ENCODE measurements at places on chromosomes 2 and 18.

- no peak for DNase-seq
Observed at GRCh38 chr2:95043300-95044093, 18.0 kb downstream of the MAL start.

GRCh38 chr2:124874219-124874618 is 849.1 kb downstream of the CNTNAP5 start:
- DNase-seq, result no peak

- DNase-seq, result no peak
Observed at GRCh38 chr18:77422974-77423867, 173.6 kb downstream of the GALR1 start.

DNA sequence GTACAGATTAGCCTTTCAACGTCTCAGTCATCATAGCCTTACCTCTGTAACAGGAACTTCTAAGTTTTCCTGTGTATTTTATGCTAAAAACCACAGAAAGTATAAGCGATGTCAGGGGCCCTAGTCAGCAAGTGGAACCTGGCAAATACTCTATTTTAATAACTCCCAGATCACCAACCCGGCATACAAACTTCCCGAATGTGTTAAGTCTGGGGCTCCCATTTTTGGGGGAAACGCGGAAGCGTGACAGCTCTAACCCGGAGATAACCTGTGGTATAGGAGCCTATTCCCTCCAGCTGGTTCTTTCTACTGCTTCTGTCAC is 574 bp downstream of the NIFK start:
- no peak for DNase-seq

GRCh38 chr18:13617826-13618515 is 108.4 kb downstream of the FAM210A start:
- DNase-seq, result no peak

DNA sequence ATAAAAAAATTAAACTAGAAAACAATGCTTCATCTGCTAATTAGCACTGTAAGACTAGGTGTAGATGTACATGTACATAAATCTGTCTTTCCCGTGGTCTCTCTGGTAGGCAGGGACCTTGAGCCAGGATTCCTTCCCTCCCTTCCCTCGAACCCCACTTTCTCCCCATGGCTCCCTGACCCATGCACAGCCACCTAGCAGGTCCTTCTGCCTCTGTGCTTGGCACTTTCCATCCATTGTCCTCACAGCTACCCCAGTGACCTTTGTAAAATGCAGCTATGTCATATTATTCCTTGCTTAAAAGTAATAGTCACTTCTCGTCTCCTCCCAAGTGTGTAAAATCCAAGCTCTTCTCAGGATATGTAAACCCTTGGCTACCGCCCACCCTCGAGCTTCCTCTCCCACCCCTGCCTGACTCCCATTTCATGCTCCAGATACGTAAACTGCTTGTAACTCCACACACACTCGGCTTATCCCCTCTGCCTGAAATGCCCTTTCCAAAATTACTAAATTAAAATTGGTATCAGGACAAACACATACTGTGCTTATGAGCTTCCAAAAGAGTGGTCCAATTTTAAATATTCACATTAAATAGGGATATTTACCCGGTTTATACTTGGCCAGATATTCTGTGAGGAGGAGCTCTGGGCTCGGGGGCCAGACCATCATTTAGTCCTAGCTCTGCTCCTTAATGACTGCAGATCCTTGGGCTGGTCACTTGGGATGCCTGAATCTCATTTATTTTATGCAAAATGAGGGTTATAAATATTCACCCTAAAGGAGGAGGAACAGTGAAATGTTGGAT is 54.0 kb upstream of the RALBP1 start:
- DNase-seq, result no peak

DNA sequence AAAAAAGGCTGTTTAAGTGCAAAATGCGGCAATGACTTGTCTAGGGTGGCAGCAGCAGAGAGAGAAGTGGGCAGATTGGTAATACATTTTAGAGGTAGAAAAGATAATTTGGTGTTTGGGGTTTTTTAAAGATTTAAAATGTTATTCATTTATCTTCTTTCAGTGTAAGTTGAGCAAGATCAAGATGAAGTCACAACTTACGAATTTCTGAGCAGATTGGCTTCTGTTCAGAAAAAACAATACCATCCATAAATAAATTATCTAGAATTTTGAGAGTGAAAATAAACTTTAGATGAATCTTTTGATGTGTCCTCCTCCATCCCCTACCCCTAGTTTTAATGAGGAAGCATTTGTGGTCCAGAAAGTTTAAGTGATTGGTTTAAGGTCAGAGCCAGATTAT is 47.9 kb upstream of the FAM171B start:
- DNase-seq, result no peak

DNA sequence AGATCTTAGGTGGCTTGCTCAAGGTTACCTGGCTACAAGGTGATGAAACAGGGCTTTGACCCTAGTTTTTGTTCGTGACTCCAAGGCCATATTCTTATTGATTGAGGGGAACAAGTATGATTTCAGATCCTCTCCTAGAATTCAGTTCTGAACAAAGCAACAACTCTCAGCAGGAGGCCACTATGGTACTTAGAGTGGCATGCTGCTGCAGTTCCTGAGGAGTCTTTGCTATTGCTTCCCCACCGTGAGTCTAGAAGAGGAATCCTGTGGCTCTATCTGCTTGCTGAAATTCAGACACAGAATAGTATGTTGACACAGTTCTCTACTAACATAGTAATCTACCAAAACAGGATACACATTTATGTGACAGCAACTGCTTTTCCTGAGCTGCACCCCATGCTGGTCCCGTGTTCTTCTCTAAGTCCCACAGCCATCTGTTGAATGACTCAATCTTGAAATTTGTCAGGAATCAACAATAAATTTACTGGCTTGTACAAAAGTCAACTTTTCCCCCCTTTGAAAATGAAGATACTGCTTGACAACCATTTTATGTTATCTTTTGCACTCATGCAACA is 4.1 kb downstream of the TGFBRAP1 start:
- no peak for DNase-seq

- no peak for DNase-seq
Observed at GRCh38 chr2:126795656-126796055, 103.0 kb upstream of the TEX51 start.

GRCh38 chr2:191927319-191927867 is 80.5 kb upstream of the CAVIN2 start:
- no peak for DNase-seq

- no peak for DNase-seq
Observed at GRCh38 chr2:177726931-177727348, 334.4 kb downstream of the AGPS start.

DNA sequence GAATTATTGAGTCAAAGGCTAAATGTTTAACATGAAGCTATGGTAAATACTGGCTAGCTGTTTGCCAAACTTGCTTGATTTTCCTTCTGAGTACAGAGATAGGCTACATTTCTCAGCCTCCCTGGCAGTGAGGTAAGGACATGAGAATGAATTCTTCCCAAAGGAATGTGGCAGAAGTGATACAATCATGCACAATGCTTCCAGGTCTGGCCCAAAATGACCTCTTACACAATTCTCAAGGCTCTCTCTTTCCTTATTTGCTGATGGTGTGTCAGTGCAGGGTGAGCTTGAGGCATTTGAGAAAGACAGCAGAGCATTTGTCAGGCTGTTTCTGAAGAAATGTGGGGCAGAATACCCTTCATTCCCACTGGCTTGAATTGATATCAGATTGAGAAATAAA is 95.6 kb upstream of the NABP1 start:
- DNase-seq, result no peak

DNA sequence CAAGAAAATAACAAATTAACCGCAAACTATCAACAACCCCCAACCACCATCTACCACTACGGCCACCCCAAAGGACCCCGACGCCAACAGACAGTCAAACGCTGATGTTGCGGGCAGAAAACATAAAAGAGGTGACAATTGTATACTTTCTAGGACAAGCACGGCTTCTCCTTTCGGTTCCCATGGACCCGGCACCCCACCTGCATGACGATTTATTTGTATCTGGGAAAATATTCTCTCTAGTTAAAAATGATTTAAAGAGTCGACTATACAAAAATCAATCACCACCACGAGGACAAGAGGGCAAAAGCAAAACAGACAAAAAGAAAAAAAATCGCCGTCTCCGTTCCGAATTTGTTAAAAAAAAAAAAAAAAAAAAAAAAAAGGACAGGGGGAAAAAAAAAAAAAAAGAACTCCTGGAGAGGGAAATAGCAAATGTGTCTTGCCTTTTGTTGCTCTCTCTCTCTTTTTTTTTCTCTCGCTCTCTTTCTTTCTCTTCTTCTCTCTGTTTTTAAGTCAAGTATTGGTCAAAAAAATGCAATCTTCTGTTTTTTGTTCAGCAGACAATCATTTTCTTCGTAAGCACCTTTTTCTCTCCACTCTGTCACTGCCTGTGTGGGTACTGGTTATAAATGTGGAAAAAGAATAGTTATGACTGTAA is 3.6 kb downstream of the SIX3 start:
- no peak for DNase-seq

DNA sequence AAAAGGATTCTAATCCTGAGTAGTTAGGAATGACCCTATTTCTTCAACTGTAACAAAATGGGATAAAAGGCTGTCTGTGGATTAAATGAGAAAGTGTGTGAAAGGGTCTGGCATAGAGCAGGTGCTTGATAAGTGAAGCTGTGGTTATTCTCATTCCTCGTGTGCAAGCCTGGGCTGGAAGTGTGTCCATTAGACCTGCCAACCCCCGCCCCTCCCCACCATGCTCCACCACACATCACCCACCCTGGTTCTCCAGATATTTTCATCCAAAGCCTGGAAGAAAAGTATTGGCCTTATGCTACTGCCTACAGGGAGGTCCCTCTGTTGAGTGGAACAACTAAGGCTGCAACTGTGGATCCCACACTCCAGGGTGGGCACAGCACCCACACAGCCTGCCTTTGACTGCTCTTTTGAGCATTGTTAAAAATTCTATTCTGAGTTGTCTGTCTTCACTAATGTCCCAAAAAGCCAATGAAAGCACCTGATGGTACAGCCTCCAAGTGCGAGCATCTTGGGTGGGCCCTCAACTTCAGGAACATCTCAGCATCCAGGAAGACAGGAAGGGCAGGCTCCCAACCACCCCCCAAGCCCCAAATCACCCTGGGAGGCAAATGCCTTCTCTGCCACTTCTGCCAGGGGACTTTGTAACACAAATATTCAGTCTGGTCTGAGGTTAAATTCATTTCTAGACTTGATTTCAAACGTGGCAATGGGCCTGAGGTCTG is 102.8 kb upstream of the PPP1CB start:
- no peak for DNase-seq

- no peak for DNase-seq
Observed at GRCh38 chr18:6219116-6219717, 195.5 kb downstream of the L3MBTL4 start.

DNA sequence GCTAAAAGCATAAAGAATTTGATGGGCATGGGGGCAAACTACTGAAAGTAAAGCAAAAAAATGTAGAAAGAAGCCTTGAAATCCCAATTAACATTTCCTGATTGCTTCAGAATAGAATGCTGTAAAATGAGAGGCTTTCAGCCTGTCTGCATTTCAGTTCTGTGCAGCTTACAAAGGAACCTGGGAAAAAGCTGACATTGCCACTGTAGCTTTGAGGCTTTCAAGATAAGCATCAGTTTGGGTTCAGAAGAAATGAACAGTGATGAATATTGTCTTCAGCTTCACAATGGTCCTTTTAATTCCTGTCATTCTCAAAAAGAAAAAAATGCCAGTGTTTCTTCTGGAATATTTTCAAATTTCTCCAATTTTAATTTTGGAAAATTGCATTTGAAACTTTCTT is 242.7 kb downstream of the LRRTM1 start:
- no peak for DNase-seq

DNA sequence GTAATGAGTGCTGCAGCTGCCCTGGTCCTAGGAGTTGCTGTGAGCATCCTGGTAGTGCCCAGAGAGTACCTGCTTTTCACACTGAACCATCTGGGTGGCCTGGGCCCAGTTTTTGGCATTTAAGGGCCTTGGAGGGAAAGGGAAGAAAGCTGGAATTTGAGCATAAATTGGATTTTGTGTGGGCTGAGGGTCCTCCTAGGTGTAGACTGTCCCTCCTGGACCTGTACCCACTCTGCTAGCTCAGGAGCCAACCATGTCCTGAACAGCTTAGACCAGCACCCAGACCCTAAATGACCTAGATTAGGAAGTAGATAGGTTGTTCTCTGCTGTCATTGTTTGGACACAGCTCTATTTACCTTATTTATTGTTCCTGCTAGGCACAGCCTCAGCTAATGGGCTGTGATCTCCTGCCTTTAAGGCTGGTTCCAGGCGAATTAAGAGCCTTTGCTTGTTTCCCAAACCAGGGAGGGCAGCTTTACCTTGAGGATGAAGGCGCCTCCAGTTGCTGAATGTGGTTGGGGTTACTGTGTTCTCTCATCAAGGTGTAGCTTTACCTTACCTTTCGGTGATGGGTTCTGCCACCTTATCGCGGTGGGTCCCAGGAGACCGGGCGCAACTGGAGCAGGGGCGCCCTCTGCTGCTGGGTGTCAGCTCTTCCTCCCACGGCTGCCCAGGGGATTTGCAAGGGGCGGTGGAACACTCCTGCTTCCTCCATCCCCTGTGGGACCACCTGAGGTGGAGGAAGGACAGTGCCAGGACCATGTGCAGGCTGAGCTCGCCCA is 34.4 kb downstream of the ITGA6 start:
- peak; percentile 64 for DNase-seq

DNA sequence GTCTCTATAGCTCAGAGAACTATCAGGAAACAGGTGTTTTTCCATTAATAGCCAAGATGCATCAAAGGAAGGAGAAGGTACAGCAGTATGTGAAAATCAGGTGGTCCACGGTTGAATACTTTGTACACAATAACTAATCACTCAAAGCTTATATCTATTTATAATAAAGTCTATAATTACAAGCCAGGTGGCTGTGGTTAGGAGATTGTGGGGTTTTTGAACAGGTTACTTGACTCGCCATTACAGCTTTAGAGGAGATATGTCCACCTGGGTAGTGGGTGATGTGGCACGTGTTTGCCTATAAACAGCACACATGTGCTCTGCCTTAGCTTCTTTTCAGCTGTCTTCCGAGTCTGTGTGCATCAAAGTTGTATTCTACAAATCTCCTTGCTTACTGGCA is 892.2 kb upstream of the ZEB2 start:
- no peak for DNase-seq

- DNase-seq, result no peak
Observed at GRCh38 chr2:97714084-97714949, 941 bp downstream of the ZAP70 start.

DNA sequence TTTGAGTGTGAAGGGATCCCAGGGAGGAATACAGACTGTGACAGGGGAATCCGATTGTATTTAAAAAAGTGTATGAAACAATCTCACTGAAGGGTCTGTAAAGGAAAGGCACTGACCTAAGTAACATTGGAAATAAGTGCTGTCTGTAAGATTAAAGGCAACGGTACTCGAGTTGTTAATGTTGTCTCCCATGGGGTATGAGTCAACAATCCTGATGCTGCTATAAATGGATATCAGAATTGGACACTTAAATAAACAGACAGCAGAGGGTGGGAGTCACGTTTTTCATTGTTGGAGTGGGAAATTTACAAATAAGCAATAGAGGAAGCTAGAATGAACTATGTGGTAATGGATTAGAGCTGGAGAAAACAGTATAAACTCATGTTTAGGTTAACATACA is 452.4 kb upstream of the RGPD4 start:
- DNase-seq, result no peak

DNA sequence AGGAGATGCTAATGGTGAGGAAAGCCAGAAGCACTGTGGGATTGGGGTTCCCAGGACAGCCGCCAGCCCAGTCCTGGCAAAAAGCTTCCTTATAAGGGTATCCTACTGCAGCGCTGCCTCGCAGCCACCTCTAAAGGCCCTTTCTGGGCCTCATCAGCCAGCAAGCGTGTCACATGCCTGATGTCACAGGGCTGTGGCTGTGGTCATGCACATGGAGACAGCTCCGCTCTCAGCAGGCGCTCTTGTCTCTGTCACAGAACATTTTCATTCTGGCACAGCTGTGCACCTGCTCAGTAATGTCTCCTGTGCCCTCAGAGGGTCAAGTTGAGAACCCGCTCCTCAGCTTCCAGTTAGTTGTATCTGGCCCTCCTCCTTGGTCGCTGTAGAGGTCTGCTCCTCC is 17.7 kb upstream of the MAL start:
- DNase-seq, result no peak

Measured in stimulated activated naive CD4-positive, alpha-beta T cell treated with Interleukin-2 at 50 U/mL for 16 hours (primary cell).